ENCODE measurements at places on chromosomes 12 and 14.

DNA sequence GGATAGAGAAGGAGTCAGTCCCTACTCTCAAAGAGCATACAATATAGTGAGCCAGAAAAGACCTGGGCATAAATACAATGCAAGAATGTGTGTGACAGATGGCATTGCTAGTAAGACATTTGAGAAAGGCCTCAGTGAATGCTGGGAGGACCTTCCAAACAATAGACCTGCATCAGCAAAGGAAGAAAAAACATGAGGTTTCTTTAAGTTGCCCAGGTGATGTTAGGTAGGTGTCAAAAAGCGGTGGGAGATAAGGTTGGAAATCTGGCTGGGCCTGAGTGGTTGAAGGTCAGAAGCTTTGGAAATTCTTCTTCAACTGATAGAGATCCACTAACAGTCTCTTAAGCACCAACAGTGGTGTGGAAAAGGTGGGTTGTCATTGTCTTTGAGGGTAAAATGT lies 50.5 kb upstream of the FRS2 start:
- DNase-seq = no peak

- DNase-seq = no peak
Measured at GRCh38 chr14:92986254-92987147, 63.6 kb downstream of the CHGA start.

GRCh38 chr14:68968721-68969120 lies 10.4 kb downstream of the ACTN1 start:
- DNase-seq = no peak

DNA sequence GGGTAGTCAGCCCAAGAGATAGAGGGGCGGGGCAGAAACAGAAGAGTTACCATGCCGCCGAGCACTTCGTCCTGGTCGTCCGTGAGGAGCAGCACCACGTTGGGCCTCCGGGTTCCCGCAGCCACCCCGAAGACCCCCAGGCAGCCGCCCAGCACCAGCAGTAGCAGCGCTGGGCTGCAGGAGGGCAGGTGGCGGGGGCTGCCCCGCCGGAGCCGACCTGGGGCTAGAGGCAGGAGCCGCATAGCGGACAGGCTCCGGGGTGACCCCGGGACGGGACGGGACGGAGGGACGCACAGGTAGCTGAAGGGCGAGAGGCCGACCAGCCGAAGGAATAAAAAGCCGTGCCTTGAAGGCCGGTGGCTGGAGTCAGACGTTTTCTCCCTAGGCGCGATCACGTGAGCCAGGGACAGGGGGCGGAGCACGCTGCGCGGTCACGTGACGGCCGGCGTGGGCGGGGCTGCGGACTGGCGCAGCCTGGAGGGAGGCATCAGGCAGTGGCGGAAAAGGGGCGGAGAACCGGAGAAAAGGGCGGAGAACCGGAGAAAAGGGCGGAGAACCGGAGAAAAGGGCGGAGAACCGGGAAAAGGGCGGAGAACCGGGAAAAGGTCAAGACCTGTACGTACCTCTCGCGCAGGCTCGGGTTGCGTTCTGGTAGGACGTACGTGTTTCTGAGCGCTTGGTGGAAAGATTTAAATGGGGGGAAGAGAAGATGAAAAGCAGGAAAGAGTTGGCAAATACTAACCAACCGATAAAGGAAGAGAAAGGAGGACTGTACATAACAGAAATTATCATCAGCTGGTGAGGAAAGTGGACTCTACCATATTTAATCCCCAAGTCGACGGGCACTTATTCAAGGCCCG lies at the start of gene GNS:
TSS of gene GNS (minus strand) at position 372 of the 860 bp plus-strand sequence. CDS start at position 242, 130 bp downstream.
- DNase-seq = peak; percentile 100

DNA sequence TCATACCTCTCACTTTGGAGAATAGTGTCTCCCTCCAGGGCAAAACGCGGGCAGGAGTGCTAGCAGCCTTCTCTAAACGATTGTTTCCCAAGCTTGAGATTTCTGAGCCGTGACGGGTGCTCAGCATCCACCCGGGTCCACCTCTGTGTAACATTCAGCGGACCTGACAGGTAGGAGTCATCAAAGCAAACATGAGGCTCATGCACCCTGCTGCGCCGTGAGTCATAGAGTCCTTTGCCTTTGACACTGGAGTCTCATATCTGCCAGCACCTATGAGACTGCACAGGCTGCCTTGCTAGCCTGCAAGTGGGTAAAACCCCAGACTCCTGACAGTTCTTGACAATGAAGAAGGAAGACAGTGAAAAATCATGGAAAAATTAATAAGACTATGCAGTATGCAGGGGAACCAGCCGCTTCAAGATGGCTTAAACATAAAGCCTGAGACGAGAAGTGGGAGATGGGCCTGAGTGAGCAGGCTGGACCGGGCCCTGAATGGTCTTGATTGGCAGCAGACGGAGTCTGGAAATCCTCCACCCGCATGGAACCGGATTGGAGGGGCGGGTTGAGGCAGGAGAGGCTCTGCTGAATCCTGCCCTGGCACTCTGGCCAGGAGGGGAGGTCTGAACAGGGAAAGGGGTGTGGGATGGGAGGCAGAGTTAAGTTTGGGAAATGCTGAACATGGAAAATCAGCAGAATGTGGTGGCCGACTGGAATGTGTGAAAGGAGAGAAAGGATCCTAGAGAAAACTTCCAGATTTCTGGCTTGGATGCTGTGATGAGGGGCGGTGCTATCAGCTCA lies 54.2 kb downstream of the LGMN start:
- no peak for DNase-seq

DNA sequence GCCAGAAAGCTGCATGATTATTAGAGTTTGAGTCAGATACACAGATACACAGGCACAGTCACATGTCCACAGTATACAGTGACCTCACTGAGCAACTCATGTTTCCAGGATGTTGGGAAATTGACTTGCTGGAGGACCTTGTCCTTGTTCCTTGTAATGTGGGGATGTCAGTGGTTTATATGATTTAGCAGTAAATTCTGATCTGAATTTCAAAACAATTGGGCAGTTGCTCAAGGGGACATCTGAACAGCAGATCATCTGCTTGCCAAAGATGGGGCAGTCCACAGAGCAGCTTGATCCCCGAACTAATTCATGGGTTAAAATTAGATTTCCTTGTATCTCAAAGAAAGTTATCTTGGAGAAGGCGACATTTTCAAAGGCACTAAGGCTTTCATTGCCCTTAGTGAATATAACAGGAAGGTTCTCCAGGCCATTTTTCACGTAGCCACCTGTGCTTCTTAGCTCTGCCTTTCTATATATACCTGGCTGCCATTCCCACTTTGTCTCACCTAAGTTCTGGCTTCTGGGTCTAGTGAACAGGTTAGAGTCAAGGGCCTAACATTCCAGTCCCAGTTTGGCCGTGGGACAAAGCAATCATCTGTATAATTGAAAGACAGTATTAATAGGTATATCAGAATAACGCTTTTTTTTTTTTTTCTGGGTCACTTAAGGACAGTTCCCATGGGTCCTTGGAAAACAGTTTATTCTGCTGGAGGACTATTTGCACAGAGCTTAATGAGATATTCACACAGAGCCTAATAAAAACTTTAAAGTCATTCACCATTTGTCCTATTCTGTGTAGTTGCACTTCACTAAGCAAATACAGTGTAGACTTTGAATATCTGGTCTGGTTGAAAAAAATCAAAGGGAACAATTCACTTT lies 64.9 kb upstream of the STRN3 start:
- peak; percentile 97 for DNase-seq

DNA sequence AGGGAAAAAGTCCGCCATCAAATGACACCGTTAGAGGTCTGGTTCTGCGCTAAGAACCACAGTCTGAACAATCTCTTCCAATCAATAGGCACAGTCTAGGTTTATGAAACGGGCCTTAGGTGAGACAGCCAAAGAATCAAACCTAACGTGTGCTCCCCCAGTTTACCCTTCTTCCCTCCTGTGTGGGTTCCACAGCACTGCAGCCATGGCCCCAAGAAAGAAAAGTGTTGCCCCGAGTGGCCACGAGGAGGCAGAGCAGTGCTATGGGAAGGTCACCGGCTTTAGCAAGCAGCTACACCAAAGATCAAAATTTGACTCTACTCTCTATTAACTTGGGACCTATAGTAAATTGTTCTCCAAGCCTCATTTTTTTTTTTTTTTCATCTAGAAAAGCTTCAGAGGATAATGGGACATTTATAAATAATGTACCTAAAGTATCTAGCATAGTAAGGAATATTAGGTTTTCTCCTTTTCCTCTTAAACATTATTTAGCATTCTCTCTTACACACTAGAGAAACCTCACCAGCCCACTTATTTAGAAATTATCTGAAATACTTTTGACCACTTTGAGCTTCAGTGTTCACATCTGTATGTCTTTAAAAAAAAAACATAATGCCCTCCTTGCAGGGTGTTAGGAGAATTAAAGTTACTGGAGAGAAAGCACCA lies 70.2 kb upstream of the GPHB5 start:
- peak; percentile 59 for DNase-seq

- DNase-seq = no peak
Measured at GRCh38 chr14:100473249-100473648, 114.0 kb downstream of the BEGAIN start.

DNA sequence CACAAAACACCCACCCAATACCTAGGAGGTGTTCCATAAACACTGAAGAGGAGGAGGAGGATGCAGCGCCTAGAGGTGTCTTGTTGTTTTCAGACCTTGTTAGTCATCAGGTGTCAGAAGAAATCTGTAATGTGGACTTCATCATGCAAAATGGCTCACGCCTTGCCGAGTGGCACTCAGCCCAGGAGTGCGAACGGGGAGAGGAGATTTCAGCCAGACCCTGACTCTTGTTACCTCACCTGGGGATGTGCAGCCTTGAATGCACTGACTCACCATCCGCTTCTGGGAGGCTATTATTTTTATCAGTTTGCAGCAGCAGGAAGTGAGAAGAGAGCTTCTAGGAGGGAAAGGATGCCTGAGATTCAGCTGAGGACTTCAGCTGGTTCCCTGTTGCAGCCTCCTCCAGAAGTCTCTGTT lies 48.2 kb upstream of the PLXNC1 start:
- no peak for DNase-seq

DNA sequence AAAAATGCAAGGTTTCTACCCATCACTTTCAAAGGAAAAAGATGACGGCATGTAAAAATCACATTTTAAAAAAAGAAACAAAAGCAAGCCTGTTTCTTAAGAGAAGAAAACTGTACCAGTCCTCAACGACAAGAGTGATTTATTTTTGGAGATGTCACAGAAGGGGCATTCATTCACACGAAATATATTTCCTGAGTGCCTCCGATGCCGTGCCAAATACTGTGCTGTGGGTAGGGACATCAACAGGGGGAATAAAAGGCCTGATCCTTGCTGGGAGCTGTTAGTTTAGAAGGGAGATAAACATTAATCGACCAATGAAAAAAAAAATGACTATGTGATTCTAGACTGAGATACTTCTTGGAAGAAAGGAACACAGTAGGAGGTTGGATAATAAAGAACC lies 297.5 kb upstream of the SOX5 start:
- no peak for DNase-seq

- peak; percentile 57 for DNase-seq
Measured at GRCh38 chr14:80212023-80212397, 706 bp upstream of the DIO2 start.

DNA sequence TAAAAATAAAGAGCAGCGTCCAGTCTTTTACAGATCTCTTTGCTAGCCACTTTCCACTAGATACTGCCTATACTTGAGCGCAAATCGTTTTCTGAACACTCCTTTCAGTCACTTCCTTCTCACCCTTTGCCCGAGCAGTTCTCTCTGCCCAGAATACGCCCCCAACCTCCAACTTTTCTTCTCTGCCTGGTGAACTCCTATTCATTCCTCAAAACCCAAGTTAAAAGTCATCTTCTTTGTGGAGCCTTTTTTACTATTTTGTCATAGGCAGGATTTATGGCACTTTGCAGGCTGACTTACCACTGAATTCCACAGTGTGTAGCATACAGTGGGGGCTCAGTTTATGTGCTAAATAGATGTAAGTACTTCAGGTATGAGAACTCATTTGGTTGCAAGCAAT lies 4.0 kb downstream of the CCDC63 start:
- no peak for DNase-seq

DNA sequence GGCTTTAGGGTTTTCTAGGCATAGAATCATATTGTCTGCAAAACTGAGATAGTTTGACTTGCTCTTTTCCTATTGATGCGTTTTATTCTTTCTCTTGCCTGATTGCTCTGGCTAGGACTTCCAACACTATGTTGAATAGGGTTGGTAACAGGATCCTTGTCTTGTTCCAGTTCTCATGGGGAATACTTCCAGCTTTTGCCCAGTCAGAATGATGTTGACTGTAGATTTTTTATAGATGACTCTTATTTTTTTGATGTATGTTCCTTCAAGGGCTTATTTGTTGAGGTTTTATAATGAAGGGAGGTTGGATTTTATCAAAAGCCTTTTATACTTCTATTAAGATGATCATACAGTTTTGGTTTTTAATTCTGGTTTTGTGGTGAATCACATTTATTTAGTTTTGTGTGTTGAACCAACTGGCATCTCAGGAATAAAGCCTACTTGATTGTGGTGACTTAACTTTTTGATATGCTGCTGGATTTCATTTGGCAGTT lies 478.2 kb downstream of the TMEM117 start:
- DNase-seq = no peak

GRCh38 chr14:24063263-24063836 lies 8.0 kb upstream of the CPNE6 start:
- DNase-seq = no peak

DNA sequence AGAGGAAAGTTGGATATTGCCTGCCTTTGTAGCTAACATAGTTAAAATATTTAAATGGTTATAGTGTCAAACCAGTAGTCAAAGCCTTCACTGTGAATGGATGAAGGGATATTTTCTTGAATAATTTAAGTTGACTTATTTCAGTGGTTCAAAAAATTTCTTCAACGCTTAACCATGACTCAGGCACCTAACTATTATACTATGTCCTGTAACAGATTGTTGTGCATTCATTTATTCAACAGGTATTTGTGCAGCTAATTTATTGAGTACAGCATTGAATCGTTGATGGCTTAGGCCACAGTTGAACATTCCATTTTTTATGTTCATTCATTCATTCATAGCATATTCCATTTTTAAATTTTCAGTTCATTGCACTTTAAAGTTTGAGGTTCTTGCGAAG lies 9.2 kb downstream of the HIF1A start:
- DNase-seq = peak; percentile 10

GRCh38 chr14:89221109-89221810 lies 195.8 kb downstream of the FOXN3 start:
- DNase-seq = no peak

GRCh38 chr12:20883288-20883687 lies 72.8 kb downstream of the SLCO1B3 start:
- no peak for DNase-seq

DNA sequence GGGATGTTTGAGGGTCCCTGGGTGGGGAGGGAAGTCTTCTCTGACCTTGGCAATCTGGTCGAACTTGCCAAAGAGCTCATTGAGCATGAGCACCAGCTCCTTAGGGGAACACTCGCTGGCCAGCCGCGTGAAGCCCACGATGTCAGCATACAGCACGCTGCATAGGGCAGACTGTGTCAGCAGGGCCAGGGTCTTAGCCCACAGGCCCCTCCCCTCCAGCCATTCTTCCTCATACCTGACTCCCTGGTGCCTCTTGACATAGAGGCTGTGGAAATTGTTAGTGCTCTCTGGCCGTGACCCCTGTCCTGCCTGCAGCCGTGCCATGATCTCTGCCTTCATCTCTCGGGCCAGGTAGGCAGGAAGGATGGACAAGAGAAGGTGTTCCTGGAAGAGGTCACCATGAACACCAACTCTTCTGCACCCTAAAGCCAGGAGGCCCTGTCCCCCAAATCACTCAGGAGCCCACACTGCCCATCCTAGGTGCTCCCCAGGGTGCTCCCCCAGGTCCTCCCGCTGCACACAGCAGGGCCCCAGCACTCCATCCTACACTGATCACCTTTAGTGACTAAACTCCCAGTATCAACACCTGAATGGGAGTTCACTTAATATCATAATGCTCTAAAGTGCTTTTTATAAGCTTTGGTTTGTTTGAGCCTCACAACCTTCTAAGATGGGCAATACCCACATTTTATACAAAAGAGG lies 3.7 kb downstream of the ADCY4 start:
- no peak for DNase-seq

Data from suppressor macrophage treated with lipopolysaccharide for 4 hours (primary cell).